ENCODE measurements at places on chromosomes 3 and 15. TPM values are rescaled to one million over a fixed set of nuclear protein-coding genes. Genes with fewer than 3 reads are reported as not detected.

LSMEM2 gene
- not detected for total RNA-seq

P3H2 gene
- not detected for total RNA-seq

KNG1 gene
- not detected for total RNA-seq

WDR72 gene
- total RNA-seq: not detected

GOLGA8J gene
- total RNA-seq: 0.11 TPM

- no peaks in the 10 kb centered on the region for H3K27me3 ChIP-seq
- H3K4me1 ChIP-seq: peaks cover 12% of the 10 kb centered on the region
- no peak for DNase-seq
- no peak overlapping the region for H3K27ac ChIP-seq
- no peak overlapping the region for H3K4me3 ChIP-seq
Observed at GRCh38 chr15:85000937-85001336, 19.3 kb downstream of the PDE8A start.

DNA sequence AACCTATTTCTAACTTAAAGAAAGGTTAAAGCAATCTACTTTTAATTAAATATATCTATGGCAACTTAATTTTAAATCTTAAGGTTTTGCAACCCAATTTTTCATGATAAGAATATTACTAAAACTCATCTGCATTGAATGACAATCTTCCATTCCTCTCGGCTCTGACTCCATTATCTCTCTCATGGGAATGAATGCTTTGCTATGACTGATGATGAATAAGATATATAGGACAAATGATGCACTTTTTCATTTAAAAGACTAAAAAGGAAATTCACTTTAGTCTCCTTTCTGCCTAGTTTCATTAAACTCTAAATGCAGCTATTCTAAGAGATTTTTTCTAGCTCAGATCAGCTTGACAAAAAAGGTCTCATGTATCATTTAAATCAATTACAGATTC is 68.7 kb downstream of the GBE1 start:
- no peaks in the 10 kb centered on the region for H3K36me3 ChIP-seq
- no peak for DNase-seq
- no peak overlapping the region for H3K27ac ChIP-seq
- no peak overlapping the region for H3K4me3 ChIP-seq
- no peaks in the 10 kb centered on the region for H3K4me1 ChIP-seq

DNA sequence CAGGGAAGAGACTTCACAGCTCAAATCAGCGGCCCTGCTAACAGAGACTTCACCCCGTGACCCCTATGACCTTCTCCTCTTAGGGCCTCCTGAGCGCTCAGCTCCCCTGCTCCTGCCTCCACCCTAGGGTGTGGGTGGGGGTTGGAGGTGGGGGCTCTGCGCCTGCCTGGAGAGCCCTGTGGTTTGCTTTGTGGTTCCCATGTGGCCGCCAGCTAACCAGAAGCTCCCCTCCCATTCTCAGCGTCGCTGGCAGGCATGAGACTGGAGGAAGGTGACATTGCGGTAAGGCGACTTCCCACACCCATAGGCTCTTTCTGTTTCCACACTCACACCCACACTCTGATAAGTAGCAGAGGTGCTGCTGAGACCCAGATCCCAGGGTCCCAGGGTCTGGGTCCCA is 27.6 kb downstream of the XYLB start:
- no peak for DNase-seq
- H3K27me3 ChIP-seq: no peaks in the 10 kb centered on the region
- no peak overlapping the region for H3K27ac ChIP-seq
- no peaks in the 10 kb centered on the region for H3K36me3 ChIP-seq
- H3K4me1 ChIP-seq: peaks cover 35% of the 10 kb centered on the region
- no peak overlapping the region for H3K4me3 ChIP-seq

DNA sequence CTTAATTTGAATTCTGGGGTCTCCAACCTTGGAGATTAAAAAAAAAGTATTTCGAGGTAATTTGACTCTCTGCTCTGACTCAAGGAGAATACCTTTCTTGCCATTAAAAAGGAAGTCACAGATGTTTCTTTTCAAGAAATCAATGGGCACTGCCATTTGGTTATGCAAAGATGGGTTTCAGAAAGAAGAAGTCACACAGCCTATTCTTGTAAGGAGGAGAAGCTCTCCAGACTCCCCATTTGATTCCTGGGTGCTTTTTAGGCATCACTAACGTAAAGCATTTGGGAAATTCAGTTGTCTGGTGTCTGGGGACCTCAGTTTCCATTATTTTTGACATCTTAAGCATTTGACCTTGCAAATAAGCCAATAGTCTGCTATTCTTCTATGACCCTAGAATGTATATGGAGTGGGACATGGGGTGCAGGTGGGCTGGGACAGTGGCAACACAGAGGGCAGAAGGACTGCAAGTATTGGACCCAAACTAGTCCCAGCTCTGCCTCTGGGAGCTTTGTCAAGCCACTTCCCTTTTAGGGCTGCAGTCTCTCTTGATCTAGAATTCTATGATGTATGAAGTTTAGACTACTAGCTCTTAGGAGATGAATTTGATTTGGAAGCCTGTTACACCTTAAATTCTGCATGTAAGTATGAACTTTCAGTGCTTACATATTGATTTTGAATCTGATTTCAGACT is 27.8 kb downstream of the IL5RA start:
- H3K27ac ChIP-seq: no peak overlapping the region
- no peak for DNase-seq
- no peaks in the 10 kb centered on the region for H3K4me1 ChIP-seq
- no peak overlapping the region for H3K4me3 ChIP-seq

GRCh38 chr3:143090976-143091837 is 28.4 kb upstream of the CHST2 start:
- no peak overlapping the region for H3K27ac ChIP-seq
- H3K4me3 ChIP-seq: no peak overlapping the region
- H3K27me3 ChIP-seq: no peaks in the 10 kb centered on the region
- no peak for DNase-seq
- no peaks in the 10 kb centered on the region for H3K4me1 ChIP-seq
- no peaks in the 10 kb centered on the region for H3K36me3 ChIP-seq

- H3K4me1 ChIP-seq: peaks cover 52% of the 10 kb centered on the region
- no peak for DNase-seq
- H3K36me3 ChIP-seq: no peaks in the 10 kb centered on the region
- no peak overlapping the region for H3K27ac ChIP-seq
Observed at GRCh38 chr3:42216931-42217333, 49.1 kb downstream of the CCK start.

GRCh38 chr15:101406526-101407195 is 82.8 kb downstream of the PCSK6 start:
- no peak overlapping the region for H3K4me3 ChIP-seq
- DNase-seq: no peak
- no peak overlapping the region for H3K27ac ChIP-seq
- no peaks in the 10 kb centered on the region for H3K27me3 ChIP-seq

DNA sequence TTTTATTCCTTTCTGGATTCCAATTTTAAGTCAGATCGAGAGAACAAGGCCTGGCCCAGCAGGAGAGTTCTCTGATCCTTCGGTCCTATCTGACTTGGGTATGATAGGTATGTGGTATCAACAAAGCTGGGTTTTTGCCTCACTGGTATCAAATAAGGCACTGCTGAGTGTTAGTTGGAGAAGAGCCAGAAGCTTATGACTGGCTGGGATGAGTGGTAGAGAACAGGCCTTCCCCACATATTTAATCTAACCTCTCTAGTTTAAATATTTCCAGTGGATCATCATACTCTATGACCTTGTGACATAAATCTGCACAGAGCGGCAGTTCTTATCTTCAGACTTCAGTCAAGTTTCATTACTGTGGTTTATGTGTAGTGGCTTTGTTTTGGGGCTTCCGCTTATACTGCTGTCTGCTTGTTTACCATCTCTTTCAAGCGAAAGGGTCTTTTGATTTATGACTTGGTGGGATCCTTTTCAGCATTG is 164.5 kb downstream of the PTPRG start:
- no peaks in the 10 kb centered on the region for H3K4me1 ChIP-seq
- H3K27me3 ChIP-seq: no peaks in the 10 kb centered on the region
- no peak overlapping the region for H3K4me3 ChIP-seq
- H3K27ac ChIP-seq: no peak overlapping the region
- DNase-seq: no peak

GRCh38 chr3:16392717-16393116 is 120.8 kb downstream of the RFTN1 start:
- no peaks in the 10 kb centered on the region for H3K27me3 ChIP-seq
- no peaks in the 10 kb centered on the region for H3K4me1 ChIP-seq
- no peaks in the 10 kb centered on the region for H3K36me3 ChIP-seq
- no peak overlapping the region for H3K27ac ChIP-seq

GRCh38 chr15:67809441-67809840 is 15.9 kb upstream of the SKOR1 start:
- H3K27ac ChIP-seq: no peak overlapping the region
- DNase-seq: no peak
- no peaks in the 10 kb centered on the region for H3K27me3 ChIP-seq
- no peaks in the 10 kb centered on the region for H3K4me1 ChIP-seq
- no peaks in the 10 kb centered on the region for H3K36me3 ChIP-seq

- H3K4me3 ChIP-seq: peak overlapping the region; percentile 32
- peaks cover 23% of the 10 kb centered on the region for H3K36me3 ChIP-seq
- H3K27me3 ChIP-seq: no peaks in the 10 kb centered on the region
Observed at GRCh38 chr15:88627463-88627862, 6.3 kb downstream of the AEN start.

Data from CD8-positive, alpha-beta memory T cell (primary cell).